ENCODE measurements at places on chromosomes 1 and 21.

GRCh38 chr1:30318864-30319718 is 404.3 kb downstream of the MATN1 start:
- DNase-seq, result no peak

- DNase-seq, result no peak
These were observed 132.6 kb downstream of the ETS2 start for GRCh38 chr21:38938343-38938742.

GRCh38 chr1:206633708-206634121 is 1.6 kb upstream of the DYRK3 start:
- DNase-seq, result no peak

DNA sequence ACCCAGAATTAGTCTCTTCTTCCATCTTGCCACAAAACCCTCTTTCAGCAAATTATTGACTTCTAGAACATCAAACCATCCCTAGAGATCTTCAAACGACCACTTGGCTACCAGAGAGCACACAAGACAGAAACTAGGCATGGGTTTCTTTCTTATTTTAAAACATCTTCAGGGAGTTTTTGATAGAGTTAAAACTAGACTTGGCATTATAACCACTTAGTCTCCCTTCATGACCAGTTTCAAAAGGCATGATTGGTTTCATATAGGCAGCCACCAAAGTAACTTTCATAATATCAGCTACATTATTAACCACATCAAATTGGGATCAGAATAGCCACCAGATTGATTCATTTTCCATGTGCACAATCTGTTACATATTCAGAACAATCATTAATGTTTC is 368.4 kb upstream of the GREM2 start:
- DNase-seq, result no peak

- DNase-seq, result no peak
These were observed 138.3 kb downstream of the FOXD2 start for GRCh38 chr1:47575855-47576757.

DNA sequence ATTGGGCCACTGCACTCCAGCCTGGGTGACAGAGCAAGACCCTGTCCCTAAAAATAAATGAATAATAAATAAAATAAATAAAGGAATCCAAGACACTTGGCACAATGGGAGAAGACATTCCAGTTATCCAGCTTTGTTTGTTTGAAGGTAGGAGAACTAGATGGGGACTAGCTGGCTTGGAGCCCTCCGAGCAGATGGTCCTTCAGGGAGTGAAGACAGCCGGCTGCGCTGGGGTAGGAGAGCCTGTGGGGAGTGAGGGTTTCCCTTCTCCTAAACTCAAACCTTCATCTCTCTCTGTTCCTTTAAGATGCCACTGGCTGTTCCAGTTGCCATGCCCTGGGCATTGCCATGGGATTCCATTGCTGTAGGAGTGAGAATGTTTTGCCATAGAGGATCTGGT is 120.6 kb downstream of the NAV1 start:
- no peak for DNase-seq

- DNase-seq, result no peak
These were observed 99.0 kb upstream of the C1orf105 start for GRCh38 chr1:172321451-172321850.

DNA sequence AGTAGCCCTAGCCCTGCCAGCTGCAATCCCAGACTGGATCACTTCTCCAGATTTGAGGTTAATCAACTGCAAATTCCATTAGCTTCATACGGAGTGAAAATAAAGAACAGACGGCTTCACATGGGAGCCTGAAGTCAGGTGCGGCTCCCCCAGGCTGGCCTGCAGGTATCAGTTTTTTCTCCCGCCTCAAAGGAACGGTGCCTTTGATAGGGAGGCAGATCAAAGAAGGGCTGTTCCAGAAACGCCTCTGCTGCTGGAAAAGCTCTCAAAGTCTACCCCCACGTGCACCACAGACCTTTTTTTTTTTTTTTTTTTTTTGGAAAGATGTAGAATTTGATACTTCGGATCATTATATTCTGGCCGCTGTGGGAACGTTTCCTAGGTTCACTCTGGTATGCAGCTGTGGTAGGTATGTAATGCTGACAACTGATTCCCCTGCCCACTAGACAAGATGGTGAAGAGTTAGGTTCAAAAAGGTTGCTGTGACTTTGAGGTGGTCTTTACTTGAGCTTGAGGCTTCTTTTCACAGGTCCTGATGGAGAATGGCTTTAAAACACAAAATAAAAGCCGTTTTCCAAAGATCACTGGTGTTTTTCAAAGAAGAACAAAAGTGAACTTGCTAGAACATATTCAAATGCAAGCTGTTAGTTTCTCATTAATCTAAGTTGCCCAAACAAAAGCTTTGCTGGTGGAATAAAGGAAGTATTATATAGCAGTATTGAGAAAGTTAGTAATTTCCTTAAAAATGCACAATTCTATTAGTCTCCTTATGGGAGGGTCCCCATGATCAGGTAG is 189.0 kb upstream of the NFIA start:
- no peak for DNase-seq

GRCh38 chr1:32716312-32717148 is 14.0 kb upstream of the SYNC start:
- no peak for DNase-seq

DNA sequence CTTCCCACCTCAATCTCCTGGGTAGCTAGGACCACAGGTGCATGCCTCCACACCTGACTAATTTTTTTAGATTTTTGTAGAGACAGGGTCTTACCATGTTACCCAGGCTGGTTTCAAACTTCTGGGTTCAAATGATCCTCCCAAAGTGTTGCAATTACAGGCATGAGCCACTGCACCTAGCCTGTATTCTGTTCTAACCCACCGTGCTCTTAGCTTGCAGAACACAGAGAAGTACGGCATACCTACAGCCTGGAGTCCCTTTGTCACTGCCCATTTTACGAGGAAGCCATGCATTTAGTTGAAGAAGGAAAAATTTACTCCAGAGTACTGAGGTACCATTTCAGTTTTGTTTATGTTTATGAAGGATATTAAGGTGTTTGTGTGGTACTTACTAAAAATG is 29.7 kb upstream of the NEXN start:
- DNase-seq, result no peak

DNA sequence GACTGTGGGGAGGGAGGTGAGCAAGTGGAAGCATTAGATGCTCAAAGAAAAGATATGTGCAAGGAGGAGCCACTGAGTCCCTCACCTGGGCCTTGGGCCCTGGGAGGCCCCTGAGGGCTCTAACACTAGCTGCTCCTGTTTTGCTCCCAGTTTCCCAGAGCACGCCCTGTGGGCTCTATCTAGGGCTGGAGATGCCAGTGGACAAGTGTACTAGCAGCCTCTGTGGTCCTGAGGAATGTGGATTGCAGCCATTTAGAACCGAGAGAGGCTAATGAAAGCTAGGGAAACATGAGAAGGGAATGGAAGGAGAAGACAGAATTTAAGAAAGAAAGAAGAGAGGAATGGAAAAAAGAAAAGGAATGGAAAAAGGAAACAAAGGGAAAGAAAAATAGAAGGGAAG is 10.0 kb upstream of the TBX15 start:
- DNase-seq, result no peak

GRCh38 chr1:66253330-66253921 is 280.5 kb upstream of the SGIP1 start:
- no peak for DNase-seq

DNA sequence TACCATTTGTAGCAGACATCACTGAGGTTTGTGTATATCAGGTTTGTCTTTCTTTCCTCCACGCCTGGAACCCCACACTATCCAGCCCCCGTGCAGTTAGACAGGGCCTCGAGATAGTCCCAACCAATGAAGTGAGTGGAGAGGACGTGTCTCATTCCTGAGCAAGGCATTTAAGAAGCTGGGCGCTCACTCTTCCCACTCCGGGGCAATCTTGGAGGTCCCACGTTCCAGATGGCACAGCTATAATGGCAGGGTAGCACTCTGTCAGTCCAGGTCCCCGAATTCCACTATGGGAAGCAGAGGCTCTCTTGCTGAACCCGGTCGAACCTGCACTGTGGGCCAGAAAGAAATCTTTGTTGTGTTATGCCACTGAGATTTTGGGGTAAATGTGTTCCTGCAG is 57.3 kb upstream of the CSF3R start:
- no peak for DNase-seq

GRCh38 chr1:119808491-119808890 is 2.8 kb downstream of the REG4 start:
- DNase-seq, result no peak

- DNase-seq, result no peak
These were observed 52.4 kb downstream of the TOR1AIP2 start for GRCh38 chr1:179825206-179825605.

- DNase-seq, result no peak
These were observed 1.3 kb downstream of the GNG12 start for GRCh38 chr1:67831850-67832513.

DNA sequence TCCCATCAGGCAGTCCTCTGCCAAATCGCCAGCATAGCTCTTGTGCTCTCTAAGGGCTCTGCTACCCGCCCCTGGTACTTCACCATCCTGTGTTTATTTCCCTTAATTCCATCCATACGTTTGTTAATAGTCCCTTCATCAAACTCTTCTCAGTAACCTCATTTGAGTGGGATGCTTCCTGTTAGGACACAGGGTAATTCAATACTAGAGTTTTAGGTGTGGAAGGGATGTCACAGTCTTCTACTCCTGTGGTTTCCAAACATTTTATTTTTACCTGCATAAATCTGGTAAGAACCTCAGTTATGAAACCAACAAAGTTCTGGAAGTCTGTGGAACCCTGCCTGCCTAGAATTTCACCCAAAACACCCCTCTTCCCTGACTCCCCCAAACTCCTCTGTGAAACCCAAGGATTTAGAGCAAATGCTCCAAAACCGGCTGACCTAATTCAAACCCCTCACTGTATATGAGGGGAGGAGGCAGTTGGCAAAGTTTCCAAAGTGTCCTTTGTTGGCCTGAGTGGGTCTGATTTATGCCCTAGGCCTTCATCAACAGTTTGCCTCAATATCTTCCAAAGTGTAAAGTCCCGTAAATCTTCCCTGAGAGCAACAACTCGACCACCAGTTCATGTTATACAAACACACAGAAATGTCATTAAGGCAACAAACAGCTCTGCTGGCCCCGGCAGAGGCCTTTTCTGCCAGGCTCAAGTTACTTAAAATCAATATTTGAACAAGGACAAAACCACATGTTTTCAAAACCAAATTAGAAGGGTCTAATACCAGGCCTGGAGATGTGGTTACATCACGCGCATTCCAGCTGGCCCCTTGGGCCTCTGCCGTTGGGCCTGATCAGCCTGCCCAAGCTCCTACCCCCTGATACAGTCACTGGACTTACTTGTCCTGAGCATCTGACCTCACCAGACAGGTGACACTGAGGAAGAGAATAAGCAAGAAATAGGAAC is 82.4 kb upstream of the FGGY start:
- DNase-seq, result no peak

DNA sequence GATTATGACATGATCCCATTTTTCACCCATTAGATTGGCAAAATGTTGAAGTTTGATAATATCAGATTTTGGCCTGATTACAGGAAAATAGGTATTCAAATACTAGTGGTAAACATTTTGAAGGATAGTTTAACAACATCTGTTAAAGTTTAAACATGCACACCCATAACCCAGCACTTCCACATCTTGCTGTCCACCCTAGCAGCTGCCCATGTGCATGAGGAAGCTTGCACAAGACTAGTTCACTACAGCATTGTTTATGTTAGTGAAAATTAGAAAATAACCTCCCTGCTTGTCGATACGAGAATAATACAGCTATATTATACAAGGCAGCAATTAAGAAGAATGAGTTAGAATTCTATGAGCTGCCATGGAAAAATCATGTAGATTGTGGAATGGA is 127.6 kb downstream of the C1orf21 start:
- no peak for DNase-seq

DNA sequence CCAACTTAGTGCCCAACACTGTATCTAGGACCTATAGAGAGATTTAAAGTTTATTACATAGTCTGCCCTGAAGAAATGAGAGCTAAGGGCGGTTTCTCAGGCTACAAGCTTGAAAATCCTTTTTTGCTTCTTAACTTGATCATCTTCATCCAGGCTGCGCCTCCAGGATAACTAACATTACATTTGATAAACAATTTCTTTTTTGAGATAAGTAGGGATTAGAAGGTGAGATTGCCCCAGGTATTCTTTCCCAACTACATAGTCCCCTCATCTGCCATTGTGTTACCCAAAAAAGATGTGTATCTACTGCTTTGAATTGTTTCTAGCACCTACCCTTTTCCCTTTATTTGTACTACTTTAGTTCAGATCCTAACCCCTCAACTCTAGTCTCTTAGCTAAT is 25.4 kb downstream of the NUF2 start:
- no peak for DNase-seq

DNA sequence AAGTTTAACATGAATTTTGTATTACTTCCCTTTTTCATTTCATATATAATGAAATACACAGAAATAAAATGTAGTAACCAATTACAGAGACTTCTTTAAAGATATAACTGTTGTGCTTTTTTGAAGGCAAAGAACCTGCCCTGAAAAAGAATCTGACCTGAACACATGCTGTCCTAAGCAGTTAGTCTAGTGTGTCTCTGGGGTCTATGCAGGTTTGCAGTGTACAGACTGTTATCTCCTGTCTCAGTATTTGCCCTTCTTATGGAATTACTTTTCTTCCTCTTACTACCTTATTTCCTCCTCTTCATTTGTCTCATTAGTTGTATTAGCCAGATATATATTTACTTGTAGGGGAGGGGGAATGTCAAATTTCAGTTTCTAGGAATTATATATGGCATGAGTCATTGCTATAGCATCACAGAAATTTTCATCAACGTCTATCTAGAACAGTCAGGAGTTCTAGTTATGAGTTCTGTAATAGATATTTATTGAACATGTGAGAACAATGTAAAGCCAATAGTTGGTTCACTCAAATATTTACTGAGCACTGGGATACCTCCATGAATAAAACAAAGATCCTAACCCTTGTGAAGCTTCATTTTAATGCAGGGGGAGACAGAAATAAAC is 28.4 kb upstream of the PLEKHO1 start:
- no peak for DNase-seq
